ENCODE measurements at places on chromosomes 11 and 22. TPM values are rescaled to one million over a fixed set of nuclear protein-coding genes. Genes with fewer than 3 reads are reported as not detected.

DEUP1 gene
- polyA plus RNA-seq, result 0.88 TPM

TMPRSS13 gene
- polyA plus RNA-seq, result 1.2 TPM

CYB5R2 gene
- polyA plus RNA-seq, result 8.2 TPM

- no peak for DNase-seq
Measured at GRCh38 chr22:29308791-29309262, 2.4 kb downstream of the GAS2L1 start.

DNA sequence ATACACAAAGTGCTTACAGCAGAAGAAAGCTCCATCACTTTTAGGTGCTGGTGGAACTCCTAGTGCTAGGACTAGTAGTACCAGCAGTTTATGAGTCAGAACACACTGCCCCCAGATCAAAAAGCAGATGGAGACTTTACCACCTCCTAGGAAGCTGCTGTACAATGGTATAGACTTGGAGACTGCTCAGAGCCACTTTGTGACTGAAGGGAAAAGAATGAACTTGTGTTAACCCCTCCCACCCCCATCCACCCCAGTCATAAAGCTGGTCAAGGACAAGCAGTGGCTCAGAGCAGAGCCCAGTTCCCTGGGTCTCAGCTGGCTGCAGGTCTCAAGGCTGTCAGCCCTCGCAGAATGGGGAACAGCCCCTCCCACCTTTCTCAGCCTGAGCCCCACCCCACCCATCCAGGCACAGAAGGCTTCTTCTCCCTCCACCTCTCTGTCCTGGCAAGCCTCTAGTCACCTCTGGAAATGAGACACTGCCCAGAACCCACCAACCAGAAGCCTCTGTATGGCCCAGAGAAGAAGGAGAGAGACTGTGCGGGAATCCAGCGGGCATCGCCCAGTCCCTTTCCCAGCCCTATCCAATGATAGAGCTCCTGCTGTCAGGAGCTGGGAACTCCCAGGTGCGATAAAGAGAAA, 23.8 kb downstream of the PACSIN2 start:
- DNase-seq, result no peak

GRCh38 chr11:2300936-2301630, 635 bp downstream of the C11orf21 start:
- DNase-seq, result no peak

- DNase-seq, result no peak
Measured at GRCh38 chr11:64687643-64688533, 35.1 kb downstream of the NRXN2 start.

DNA sequence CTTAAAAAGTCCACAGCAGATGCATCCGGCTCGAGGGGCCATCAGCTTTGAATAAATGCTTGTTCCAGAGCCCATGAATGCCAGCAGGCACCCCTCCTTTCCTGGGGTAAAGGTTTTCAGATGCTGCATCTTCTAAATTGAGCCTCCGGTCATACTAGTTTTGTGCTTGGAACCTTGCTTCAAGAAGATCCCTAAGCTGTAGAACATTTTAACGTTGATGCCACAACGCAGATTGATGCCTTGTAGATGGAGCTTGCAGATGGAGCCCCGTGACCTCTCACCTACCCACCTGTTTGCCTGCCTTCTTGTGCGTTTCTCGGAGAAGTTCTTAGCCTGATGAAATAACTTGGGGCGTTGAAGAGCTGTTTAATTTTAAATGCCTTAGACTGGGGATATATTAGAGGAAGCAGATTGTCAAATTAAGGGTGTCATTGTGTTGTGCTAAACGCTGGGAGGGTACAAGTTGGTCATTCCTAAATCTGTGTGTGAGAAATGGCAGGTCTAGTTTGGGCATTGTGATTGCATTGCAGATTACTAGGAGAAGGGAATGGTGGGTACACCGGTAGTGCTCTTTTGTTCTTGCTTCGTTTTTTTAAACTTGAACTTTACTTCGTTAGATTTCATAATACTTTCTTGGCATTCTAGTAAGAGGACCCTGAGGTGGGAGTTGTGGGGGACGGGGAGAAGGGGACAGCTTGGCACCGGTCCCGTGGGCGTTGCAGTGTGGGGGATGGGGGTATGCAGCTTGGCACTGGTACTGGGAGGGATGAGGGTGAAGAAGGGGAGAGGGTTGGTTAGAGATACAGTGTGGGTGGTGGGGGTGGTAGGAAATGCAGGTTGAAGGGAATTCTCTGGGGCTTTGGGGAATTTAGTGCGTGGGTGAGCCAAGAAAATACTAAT, 1.9 kb downstream of the NEAT1 start:
- peak; percentile 65 for DNase-seq

DNA sequence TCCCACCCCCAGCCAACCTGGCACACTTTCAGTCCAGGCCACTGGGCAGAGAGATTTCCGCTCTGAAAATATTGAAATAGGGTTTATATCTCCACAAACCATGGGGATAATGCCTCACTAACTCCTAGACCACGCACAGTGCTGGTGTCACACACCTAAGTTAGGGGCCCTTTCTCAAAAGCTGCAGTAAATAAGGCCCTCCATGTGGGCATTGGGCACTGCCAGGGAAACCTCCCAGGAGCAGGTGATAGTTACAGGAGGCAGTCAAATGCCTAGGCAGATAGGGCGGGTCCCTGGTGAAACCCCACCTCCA, 3.1 kb upstream of the IL10RA start:
- DNase-seq, result no peak

DNA sequence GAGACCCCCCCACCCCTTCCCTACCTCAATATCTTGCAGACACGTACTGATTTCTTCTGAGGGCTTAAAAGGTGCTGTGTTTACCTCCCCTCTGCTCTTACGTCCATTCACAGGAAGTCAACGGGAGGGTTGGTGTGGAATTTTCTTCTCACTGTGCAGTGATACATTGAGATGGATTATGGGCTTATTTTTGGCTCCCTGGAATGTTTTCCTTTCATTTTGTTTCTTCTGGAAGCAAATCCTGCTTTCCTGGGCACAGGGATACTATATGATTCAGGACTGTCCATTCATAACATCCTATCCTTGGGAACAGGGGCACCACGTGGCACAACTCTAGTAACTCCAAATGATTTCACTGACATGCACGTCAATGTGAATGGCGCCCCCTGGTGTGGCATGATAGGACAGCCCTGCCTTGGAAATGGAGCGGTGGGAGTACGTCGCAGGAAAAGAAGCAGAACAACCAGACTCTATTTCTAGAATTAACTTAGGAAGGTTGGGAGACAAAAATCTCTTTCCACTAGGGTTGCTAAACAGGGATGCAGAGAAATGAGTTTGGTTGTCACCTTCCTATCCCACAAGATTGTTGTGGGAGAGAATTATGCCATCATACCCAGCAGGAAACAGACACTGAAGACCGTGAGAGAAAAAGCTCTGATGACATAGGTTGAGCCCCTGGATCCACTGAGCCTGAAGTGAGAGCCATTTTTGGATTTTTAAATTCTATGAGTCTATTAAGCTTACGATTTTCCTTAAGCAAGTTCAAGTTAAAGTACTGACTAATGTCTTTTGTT, 146.5 kb upstream of the RAG2 start:
- peak; percentile 81 for DNase-seq

DNA sequence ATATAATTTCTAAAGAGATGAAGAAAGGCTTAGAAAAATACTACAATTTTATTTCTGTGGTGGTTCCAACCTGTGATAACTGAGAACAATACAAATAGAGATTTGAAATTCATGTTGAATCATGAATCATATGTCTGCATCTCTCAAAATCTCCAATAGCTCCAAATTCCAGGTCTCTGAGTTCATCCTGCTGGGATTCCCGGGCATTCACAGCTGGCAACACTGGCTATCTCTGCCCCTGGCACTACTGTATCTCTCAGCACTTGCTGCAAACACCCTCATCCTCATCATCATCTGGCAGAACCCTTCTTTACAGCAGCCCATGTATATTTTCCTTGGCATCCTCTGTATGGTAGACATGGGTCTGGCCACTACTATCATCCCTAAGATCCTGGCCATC, at the start of gene OR56B1:
Gene OR56B1 (plus strand): TSS at position 53 of the 400 bp plus-strand sequence. CDS start 69 bp downstream, at position 122.
- DNase-seq, result no peak

DNA sequence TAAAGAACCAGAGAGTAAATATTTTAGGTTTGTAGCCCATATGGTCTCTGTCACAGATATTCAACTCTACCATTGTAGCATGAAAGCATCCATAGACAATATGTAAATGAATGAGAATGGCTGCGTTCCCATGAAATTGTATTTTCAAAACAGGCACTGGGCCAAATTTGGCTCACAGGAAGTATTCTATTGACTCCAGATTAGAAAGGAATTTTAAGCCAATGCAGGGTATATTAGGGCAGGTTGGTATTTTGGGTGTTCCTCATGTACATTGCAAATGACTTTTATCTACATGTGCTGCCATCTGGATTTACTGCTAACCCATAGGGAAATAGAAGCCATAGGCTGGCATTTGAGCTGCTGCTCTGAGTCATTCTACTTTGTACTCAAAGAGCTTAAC, 35.1 kb upstream of the PDGFD start:
- no peak for DNase-seq

DNA sequence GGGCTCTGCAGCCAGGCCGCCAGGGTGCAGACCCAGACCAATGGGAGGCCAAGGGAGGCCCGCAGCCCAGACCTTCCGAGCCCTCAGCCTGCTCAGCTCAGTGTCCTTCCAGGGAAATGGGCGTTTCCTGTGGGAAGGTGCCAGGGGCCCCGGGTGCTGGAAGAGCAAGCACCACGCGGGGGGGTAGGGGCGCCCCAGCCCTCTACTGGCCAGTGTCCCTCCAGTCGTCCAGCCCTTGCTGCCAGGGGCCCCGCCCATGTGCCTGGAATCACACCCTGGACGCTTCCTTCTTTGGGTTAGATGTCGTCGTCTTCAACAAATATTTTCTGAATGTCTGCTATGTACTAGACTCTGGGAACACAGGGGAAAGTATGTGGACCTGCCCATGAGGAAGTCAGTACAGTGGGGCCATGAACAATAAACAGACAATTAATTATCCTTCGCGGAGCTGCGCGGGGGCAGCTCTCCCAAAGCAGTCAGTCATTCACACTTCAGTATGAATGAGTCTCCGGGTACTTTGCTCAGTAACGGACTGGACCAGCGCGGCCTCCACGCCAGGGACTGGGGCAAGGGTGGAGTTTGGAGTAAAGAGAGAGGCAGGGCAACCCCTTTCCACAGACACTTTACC, 60.2 kb downstream of the CDKN1C start:
- DNase-seq, result peak; percentile 66

DNA sequence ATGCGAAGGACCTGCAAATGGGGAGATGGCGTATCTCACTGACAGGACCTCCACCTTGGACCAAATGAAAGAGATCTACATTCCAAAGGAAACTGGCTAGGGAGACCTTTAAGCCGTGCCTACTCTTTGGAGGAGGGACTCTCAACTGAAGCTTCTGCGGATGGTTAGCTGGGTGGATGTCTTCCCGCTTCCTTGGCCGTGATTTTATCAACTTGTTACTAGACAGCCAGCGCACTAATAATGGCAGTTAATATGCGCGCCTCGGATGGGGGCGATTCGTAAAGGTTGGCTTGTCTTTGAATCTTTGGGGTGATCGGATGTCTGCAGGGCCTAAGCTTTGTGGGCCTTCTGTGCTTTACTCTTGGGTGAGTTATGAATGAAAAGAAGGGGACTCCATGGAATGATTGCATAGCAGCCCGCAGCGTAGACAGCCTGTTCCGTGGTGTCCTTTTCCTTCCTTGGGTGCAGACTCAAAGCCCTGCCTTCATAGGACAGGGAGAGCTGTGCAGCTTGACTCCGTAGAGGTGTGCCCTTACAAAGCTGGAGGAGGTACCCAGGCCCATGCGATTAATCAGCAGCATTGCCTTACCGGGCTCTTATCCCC, 1.5 kb downstream of the ZNRF3 start:
- peak; percentile 54 for DNase-seq

- DNase-seq, result no peak
Measured at GRCh38 chr11:89177691-89178231, at the start of gene TYR. TSS of gene TYR (plus strand) at chr11:89177875. CDS start at chr11:89177954, 79 bp downstream.

DNA sequence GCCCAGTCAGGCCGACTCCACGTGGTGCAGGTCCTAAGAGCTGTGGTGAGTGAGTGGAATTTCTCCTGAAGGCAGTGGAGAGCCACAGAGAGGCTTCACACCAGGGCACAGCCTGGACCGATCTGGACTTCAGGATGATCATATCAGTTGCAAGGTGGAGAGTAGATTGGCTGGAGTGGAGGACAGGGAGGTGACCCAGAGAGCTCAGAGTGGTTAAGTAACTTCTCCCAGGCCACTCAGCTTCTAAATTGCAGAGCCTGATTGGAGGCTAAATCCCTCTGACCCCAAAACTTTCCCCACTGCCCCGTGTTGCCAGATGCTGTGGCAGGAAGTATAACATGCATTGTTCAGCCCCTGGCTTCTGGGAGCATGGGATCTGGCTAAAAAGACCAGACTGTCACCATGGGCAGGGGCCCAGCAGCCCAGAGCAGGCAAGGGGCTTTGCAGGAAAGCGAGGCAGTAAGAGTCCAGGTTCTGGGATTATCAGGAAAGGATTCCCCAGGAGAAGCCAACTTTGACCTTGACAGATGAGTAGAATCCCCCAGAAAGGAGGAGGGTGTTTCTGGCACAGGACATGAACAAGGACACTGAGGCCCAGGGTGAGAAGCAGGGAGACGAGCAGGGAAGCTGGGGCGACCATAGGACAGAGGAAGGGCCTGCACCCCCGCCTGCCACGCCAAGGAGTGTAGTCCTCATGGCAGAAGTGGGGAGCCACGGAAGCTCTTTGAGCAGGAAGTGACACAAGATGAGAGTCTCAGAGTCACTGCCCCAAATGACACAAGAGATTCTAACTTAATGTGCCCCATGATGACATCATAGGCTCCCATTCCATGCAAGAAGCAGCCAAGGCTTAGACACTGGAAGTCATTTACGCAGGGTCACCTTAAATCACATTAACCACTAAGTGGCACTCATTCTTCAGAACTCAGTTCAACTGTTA, 4.8 kb downstream of the SLC35C1 start:
- no peak for DNase-seq

GRCh38 chr11:11512502-11512901, 109.3 kb downstream of the GALNT18 start:
- DNase-seq, result no peak

GRCh38 chr11:113705871-113706655, at the start of gene TMPRSS5:
TSS of gene TMPRSS5 (minus strand) at chr11:113706308. CDS start at chr11:113706224, 84 bp downstream.
- DNase-seq, result no peak

- no peak for DNase-seq
Measured at GRCh38 chr22:44139773-44140172, 41.0 kb upstream of the PARVG start.

DNA sequence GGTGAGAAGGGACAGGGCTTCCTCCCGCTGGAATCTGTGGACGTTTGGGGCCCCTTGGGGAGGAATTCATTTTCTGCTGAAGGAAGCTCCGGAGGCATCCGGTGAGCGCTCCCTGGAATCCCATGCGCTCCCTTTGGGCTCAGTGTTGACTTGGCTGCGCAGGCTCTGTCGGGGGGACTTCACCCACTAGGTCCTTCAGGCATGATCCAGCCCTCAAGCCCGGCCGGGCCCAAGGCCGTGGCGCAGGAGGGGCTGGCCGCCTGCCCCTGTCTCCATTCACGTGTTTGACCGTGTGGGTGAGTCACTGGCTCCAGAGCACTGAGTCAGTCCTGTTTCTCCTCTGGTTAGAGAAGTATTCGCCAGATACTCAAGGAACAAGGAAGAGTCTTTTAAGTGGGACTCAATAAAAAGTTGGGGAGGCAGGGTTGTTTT, 1.4 kb downstream of the CTTN start:
- no peak for DNase-seq

DNA sequence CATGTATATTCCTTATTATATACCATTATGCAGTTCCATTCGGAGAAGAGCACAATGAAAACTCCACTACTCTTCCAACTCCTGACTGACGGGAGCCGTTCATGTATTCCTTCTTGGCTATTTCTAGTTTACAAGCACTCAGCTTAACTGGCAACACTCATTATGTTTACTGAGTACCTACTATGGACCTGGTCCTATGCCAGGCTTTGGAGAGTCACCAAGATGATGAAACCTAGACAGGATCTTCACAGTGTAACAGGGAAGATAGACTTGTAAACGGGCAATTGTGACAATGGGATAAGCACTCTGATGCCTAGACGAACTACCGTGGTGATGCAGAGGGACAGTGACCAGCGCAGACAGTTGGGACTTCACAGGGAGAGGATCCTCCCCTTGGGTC, 22.3 kb upstream of the ST3GAL4 start:
- no peak for DNase-seq
